ENCODE measurements at places on chromosomes 4 and X.

DNA sequence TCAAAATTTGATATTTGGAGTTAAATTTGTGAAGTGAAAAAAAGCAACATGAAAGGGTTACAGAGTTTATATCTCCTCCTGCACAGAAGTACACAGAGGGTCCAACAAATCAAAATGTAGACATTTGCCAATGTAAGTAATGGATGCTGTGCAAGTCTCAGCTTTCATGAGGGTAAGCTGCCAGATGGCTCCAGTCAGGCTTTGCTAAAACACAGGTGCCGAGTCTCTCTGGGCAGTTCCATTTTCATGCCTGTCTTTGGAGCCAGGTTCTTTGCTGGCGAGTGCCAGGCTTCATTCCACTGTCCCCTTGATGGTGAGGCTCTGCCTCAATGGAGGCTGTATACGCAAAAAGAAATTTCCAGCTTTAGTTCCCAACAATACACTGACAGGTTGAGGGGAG is 27.9 kb downstream of the SLC4A4 start:
- no peaks in the 10 kb centered on the region for H3K36me3 ChIP-seq
- no peak overlapping the region for H3K27ac ChIP-seq
- no peak for DNase-seq
- no peaks in the 10 kb centered on the region for H3K4me1 ChIP-seq

DNA sequence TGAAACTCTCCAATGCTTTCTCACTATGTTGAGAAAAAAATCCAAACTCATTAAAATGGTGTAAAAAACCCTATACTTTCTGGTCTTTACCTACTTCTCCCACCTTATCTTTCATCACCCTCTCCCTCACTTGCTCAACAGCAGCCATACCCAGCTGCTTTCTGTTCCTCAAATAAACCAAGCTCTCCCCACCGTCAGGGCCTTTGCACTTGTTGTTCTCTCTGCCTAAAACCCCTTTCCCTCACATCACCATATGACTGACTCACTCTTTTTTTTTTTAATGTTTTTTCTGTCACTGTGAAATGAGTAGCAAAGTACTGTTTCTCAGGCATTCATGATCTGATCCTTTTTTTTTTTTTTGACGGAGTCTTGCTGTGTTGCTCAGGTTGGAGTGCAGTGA is 122.3 kb upstream of the TMEM164 start:
- no peaks in the 10 kb centered on the region for H3K4me1 ChIP-seq
- no peak overlapping the region for H3K4me3 ChIP-seq
- peaks cover 2% of the 10 kb centered on the region for H3K27me3 ChIP-seq

- no peak for DNase-seq
- no peaks in the 10 kb centered on the region for H3K36me3 ChIP-seq
- H3K27me3 ChIP-seq, result peaks cover 7% of the 10 kb centered on the region
- no peaks in the 10 kb centered on the region for H3K4me1 ChIP-seq
- H3K4me3 ChIP-seq, result no peak overlapping the region
These were observed 28.7 kb upstream of the FAM9B start for GRCh38 chrX:9062641-9063040.

- no peak for DNase-seq
- no peak overlapping the region for H3K4me3 ChIP-seq
- H3K4me1 ChIP-seq, result no peaks in the 10 kb centered on the region
- no peak overlapping the region for H3K27ac ChIP-seq
- peaks cover 3% of the 10 kb centered on the region for H3K27me3 ChIP-seq
These were observed 34.9 kb upstream of the SH3RF1 start for GRCh38 chr4:169305651-169306050.

DNA sequence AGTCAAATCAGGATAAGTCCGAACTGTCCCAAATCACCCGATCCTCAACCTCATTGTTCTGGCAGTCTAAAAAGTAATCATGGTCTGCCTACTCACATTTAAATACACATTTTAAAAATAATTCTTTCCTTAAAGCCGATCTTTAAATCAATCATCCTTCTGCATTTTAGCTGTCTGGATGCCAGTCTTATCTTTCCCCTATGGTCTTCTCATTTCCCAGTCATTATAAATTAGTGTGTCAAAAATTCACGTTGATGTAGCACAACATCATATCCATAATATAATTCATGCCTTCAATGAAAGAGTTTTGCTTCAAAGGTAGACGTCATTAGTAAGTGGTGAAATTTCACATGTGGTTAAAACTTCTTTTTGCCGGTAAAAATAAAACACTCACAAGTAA is 108.1 kb upstream of the FRG1 start:
- H3K4me1 ChIP-seq, result no peaks in the 10 kb centered on the region
- H3K27me3 ChIP-seq, result peaks cover 2% of the 10 kb centered on the region
- no peak overlapping the region for H3K4me3 ChIP-seq
- DNase-seq, result no peak
- no peak overlapping the region for H3K27ac ChIP-seq

GRCh38 chr4:172822331-172822730 is 346.3 kb upstream of the GALNT7 start:
- no peak for DNase-seq
- no peak overlapping the region for H3K4me3 ChIP-seq
- H3K27ac ChIP-seq, result no peak overlapping the region
- H3K36me3 ChIP-seq, result no peaks in the 10 kb centered on the region

GRCh38 chrX:153320555-153321184 is 897 bp downstream of the PNMA6F start:
- no peak for DNase-seq
- no peaks in the 10 kb centered on the region for H3K4me1 ChIP-seq
- no peaks in the 10 kb centered on the region for H3K36me3 ChIP-seq

DNA sequence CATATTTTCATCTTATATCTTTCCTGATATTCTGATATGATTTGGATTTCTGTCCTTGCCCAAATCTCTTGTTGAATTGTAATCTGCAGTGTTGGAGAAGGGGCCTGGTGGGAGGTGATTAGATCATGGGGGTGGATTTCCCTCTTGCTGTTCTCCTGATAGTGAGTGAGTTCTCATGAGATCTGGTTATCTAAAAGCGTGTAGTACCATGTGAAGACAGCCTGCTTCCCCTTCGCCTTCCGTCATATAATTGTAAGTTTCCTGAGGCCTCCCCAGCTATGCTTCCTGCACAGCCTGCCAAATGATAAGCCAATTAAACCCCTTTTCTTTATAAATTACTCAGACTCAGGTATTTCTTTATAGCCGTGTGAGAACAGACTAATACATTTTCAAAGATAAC is 77.2 kb downstream of the ANKRD50 start:
- H3K27me3 ChIP-seq, result no peaks in the 10 kb centered on the region
- H3K27ac ChIP-seq, result no peak overlapping the region
- DNase-seq, result no peak
- no peaks in the 10 kb centered on the region for H3K4me1 ChIP-seq

GRCh38 chr4:183563874-183564273 is 59.0 kb downstream of the ING2 start:
- H3K27me3 ChIP-seq, result peaks cover 4% of the 10 kb centered on the region
- no peaks in the 10 kb centered on the region for H3K36me3 ChIP-seq
- no peak for DNase-seq

DNA sequence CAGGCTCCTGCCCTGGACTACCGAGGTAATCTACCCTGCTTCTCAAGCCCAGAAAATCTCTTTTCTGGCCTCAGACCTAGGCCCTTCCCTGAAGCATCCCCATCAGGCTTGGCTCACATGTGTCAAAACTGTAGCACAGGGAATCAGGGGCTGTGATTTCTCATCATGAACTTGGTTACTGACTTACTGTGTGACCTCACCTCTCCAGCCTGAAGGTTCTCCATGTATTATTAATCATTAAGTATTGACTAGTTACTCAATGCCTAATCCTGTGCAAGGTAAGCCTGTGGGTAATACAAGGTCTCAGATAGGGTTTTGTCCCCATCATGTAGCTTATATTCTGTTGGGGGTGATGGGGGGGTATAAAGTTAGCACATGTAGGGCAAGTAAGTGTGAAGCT is 6.8 kb downstream of the SRPX2 start:
- H3K27me3 ChIP-seq, result peaks cover 3% of the 10 kb centered on the region
- H3K4me1 ChIP-seq, result no peaks in the 10 kb centered on the region
- H3K27ac ChIP-seq, result no peak overlapping the region
- H3K36me3 ChIP-seq, result no peaks in the 10 kb centered on the region
- no peak overlapping the region for H3K4me3 ChIP-seq

All from activated T-helper 1 cell treated with anti-CD3 and anti-CD28 coated beads, Interleukin-12 subunit alpha, Interleukin-12 subunit beta, Interleukin-2, Interleukin-4 antibody, amounts not matched to agents 30 ng/mL and 10 ng/mL and 1 ng/mL, durations not matched to agents 14 hours and 24 hours and 36 hours (primary cell).